Immature natural killer cell (primary cell): ENCODE measurements at places on chromosomes 1 and 21. TPM values are rescaled to one million over a fixed set of nuclear protein-coding genes. Genes with fewer than 3 reads are reported as not detected.

The MRPL20 gene
- polyA plus RNA-seq: 167 TPM

The LIN28A gene
- polyA plus RNA-seq: not detected

The SLC2A5 gene
- polyA plus RNA-seq: 0.07 TPM

The C1orf226 gene
- polyA plus RNA-seq: not detected

The CCSAP gene
- 1.6 TPM for polyA plus RNA-seq

- no peak for DNase-seq
These were observed 53.3 kb downstream of the SIK1 start for GRCh38 chr21:43373362-43374227.

GRCh38 chr1:178692564-178693327, 32.3 kb upstream of the RALGPS2 start:
- no peak for DNase-seq

- DNase-seq: no peak
These were observed 8.2 kb downstream of the DRAM2 start for GRCh38 chr1:111131693-111132092.

DNA sequence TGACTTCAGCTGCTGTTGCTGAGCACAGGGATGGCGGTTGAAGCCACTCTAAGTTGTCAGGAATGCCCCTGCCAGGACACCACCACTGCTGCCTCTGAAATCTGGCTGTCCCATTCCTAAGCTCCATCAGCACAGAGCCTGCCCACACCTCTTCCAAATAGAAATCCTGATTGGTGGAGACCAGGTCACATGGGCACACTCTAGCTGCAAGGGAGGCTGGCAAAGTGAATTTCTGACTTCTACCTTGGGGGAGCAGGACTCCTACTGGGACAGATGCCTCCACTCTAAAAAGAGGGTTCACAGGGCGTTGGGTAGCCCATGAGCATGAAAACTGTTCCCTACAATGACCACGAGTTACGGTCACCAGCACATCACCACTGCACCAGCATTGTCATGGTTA, 83.8 kb upstream of the TARDBP start:
- DNase-seq: no peak

GRCh38 chr1:162070094-162070748, 730 bp downstream of the NOS1AP start:
- DNase-seq: peak; percentile 1

GRCh38 chr1:102098536-102098935, 101.8 kb upstream of the OLFM3 start:
- no peak for DNase-seq

DNA sequence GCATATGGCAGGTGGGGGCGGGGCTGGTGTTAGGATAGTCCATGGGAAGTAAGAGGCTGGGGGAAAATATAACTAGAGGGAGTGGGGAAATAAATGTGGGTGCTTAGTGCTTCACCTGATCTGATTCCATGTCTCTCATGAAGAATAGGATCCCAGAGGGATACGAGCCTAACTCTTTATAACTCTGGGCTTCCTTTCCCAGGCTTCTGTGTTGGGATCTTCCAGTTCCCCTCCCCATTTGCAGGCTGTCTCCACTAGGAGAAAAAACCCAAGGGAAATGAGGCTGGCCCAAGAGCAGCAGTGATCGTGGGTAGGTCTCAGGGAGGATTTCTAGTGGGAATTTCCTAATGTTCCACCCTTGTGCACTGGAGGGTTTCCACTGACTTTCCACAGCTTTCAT, 1.6 kb downstream of the KCNJ9 start:
- DNase-seq: no peak

GRCh38 chr1:85283475-85284199, 7.2 kb upstream of the BCL10 start:
- no peak for DNase-seq

- DNase-seq: no peak
These were observed at the start of gene DYNLT4 for GRCh38 chr1:44806704-44807363. TSS of gene DYNLT4 (minus strand) at chr1:44807351. CDS start at chr1:44806668, 683 bp downstream.
